IMR-90 (cell line): ENCODE measurements at places on chromosomes 7 and 10. TPM values are rescaled to one million over a fixed set of nuclear protein-coding genes. Genes with fewer than 3 reads are reported as not detected.

GRCh38 chr10:80453842-80454512, at the start of gene TSPAN14:
Gene TSPAN14, plus strand, starts transcription at chr10:80454310. Its CDS starts 34,924 bp downstream, at chr10:80489234.
- DNase-seq = peak; percentile 79

DNA sequence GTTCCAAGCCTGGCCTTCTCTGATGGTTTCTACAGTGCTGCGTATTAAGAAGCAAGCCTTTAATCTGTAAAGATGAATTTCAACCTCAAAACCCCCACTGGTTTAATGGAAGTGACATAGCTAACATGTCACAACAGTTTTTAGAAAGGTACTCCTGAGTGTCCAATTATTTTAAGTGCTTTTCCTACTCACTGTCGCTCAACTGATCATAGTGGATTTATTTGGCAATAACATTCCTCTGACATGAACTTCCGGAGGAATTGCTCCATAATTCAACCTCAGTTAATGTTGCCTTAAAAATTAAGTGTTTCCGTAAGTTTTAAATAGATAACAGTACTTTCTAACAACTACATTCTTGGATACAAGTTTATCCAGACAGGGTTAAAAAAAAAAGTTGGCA, 57.5 kb downstream of the AGMO start:
- no peak for DNase-seq

DNA sequence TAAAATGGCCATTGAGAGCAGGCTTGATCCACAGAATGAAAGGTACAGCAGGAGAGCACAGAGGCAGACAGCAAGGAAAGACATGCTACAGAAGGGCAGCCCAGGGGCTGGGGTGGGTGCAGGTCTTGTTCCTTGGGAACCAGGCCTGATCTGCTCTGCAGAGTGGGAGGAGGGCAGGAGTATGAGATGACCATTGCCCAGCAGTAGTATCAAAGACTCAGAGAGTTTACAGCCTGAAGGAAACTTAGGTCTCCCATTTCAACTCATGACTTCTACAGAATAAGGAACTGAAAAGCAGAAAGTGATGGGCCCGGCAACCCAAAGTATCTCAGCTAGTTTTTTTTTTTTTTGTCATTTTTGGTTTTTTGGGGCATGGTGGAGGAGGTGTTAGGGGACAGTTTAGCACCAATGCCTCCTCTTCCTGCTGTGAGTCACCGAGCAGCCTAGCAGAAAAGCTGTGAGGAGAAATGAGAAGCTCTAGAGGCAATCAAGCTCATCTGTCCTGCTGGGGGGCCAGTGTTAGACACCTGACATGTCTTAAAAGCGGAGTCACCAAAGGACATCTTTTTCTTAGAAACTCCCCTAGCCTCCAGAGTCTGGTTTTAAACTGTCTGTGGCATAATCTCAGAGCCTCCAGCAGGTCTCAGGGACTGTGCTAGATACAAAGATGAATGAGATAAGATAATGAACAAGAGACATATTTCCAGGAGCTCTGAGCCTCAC, 34.3 kb upstream of the HERPUD2 start:
- no peak for DNase-seq

DNA sequence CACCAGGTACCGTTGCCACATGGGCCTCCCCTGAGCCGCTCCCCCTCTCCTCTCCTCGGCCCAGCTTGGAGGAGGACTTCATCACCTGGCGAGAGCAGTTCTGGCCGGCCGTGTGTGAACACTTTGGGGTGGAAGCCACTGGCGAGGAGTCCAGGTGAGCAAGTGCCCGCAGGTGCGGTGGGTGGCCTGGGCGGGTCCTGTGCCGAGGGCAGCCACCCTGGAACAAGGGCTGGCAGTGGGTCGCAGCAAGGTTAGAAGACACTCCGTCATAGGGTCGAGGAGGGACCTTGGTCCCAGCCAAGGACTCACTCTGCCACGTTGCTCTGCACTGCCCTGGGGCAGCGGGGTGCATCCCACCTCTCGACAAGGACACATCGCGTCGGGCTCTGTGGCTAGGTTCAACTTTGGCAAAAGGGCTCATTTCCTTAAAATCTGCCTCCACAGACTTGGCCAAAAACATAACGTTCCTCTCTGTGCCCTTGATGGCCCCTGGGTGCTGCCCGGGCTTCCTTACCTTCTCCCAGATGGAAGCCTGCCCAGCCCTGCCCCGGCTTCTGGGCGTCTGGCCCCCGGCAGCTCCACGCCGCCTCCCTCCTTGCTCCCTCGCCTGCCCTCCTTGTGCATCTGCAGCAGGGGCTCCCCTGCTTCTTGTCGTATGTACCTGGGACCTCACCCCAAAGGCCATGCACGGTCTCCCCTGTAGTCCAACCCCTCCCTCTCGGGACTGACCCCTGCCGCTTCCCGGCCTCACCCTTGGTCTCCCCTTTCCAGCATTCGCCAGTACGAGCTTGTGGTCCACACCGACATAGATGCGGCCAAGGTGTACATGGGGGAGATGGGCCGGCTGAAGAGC, 12.7 kb downstream of the TMEM120A start:
- DNase-seq = no peak

DNA sequence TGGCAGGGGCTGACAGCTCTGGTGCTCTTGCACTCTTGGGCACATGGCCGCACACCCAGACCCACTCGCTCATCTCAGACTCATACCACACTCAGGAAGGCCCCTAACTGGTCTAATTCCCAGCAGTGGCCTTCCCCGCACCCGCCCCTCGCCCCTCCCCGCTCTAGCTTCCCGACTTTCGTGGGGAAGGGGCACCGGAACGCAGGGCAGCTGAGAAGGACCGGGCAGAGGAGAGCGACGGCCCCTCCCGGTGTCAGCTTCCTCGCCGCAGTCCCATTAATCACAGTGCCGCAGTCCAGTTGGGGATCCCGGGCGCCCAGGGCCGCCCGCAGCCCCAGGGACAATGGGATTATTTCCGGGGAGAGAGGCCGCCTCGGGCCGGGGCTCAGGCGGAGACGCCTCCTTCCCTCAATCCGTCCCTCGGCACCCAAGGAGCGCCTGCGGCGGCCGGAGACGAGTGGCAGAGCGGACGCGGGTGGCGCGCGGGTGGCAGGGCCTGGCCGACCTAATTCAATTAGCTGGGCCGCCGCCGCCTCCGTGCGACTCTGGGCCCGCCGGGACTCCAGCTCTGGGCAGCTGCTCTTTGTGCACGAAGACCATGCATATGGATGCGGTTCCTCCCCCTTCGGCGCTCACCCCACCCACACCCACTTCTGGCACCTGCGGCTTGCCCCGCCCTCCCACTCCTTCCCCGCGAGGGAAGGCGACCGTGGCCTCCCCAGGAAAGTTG, 7.8 kb upstream of the TLX1 start:
- no peak for DNase-seq

DNA sequence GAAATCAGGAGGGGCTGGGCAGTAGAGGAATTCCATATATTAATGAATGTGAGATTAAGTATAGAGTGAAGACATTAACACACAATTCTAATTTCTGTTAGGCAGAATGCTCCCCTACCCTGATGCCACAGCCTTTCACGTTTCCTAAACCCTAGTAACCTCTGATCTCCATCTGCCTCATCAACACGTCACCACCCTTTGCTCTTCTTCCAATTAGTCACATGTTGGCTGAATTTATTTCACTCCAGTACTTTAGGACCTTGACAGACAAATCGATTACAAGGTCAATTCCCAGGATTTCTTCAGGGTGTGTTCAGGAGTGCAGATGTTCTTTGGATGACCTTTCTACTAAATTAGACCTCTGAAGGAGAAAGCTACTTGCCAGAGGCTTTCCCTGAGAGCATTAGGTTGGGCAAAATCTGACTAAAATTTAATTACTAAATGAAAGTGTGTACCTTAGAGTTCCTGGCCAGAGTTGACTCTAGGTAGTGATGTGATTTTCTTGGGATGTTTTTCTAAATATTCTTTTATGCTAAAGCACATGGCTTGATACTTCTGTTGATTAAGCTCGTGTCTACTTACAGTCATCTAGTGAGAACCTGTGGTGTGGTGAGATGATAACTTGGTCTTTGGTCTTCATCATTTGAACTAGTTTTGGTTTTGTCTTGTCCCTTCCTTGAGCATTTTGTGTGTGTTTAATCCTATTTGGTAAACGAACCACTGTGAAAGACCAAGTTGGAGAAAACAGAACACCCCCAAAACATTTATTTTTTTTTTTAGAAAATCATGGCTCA, 12.7 kb downstream of the AGR2 start:
- DNase-seq = no peak

- DNase-seq = peak; percentile 58
Observed at GRCh38 chr7:150937848-150938561, 40.1 kb downstream of the KCNH2 start.

- DNase-seq = no peak
Observed at GRCh38 chr7:118836933-118837332, 612.4 kb downstream of the ANKRD7 start.

GRCh38 chr7:128395748-128396147, 14.0 kb downstream of the IMPDH1 start:
- no peak for DNase-seq

GRCh38 chr7:71925663-71926062, 486.5 kb downstream of the CALN1 start:
- no peak for DNase-seq

DNA sequence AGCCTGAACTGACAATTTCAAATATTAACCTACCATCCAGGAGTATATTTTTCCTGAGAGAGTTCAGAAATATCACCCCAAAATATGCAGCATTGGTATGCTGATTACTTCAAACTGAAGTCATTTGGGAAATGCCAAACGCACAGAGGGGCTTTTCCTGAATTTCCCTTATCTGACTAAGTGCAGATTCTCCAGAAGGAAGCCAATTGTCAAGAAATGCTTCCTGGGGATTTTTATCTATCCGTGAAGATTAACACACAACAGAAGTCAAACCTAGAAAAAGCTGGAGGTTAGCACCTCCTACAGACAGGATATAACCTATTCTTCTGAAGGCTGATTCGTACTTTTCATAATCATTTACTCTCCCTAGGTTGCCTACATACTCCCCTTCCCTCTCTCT, 91.0 kb downstream of the AKR1D1 start:
- DNase-seq = no peak

GRCh38 chr10:132802694-132803320, 16.9 kb upstream of the NKX6-2 start:
- DNase-seq = no peak

DNA sequence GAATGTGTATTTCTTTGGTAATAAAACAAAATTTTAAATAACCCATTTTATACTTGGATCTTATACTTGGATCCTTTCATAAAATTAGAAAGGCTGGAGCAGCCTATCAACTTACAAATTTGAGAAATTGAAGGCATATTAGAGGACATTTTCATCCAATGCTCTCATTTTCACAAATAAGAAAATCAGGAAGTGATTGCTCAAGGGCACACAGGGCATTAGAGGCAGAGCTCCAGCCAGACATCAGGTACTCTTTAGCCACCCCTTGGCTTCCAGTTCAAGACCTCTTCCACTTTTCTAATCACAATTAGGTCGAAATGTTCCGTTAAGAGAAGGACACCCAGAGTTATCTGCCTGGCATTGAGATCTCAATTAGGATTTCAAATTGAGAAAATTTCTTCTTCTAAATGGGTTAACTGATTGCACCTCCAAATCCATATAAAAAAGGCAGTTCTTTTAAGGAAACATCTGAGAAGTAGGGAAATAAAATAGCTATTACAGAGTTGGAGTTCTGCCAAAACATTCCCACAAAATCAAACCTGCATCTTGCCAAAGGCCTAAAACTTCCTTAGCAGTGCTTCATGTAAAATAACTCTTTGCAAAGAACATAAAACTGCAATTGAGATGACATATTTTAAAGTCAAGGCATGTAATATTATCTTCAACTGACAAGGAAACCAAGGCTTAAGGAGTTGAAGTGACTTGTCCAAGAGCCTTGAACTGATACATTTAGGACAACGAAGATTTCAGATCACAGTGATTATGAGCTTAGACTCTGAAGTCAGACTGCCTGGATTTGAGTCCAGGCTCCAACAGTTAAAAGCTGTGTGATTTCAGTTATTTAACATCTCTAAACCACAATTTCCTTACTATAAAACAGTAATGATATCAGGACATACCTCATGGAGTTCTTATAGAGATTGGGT, 2.4 kb downstream of the ACTA2 start:
- DNase-seq = no peak

- no peak for DNase-seq
Observed at GRCh38 chr7:101362334-101363195, at the start of gene COL26A1. Gene COL26A1, plus strand, starts transcription at chr7:101362875. Its CDS starts 158 bp downstream, at chr7:101363033.

DNA sequence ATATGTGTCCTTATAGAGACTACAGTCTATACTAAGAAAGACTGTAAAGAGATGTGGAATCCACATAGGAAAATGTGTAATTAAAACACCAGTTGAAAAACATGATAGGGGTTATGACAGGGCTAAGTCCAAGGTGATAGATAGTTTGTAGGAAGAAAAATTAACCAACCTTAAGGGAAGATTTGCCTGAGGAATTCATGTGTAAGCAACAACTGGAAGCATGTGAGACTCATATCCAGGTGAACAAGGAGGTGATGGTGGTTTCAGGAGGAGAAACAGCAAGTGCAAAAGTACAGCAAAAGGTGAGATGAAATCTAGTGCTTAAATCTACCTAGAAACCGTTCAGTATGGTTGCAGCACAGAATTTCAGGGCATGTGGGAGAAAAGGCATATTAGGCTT, 216.7 kb upstream of the ETV1 start:
- no peak for DNase-seq

DNA sequence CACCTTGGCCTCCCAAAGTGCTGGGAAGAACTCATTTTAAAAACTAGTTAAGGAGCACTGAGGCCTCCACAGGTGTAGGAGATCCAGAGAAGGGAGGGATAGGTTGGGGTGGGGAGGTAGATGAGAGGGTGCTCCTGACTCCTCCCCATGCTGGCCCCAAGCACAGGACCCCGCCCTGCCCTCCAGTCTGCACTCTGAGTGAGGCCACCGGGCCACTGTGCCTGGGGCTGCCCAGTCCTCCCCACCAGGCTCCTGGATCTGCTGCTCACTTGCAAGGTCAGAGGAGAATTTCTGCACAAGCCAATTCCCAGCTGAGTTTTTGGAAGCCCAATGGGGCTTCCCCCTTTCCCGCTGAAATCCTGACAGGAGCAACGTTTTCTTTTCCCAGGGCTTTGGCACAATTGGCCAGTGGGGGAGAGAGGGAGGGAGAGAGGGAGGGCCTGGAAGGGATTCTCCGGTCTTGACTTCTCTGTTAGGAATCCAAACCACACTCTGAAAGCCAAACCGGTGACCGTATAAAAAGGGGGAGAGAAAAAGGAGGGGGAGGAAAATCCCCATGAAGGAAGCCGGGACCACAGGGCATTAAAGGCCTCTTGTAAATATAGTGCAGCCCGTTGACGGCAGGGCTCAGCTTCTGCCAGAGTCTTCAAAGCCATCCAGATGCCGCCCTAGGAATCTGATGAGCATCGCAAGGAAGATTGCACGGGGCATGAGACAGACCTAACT, 116.2 kb downstream of the SH3PXD2A start:
- peak; percentile 98 for DNase-seq

DNA sequence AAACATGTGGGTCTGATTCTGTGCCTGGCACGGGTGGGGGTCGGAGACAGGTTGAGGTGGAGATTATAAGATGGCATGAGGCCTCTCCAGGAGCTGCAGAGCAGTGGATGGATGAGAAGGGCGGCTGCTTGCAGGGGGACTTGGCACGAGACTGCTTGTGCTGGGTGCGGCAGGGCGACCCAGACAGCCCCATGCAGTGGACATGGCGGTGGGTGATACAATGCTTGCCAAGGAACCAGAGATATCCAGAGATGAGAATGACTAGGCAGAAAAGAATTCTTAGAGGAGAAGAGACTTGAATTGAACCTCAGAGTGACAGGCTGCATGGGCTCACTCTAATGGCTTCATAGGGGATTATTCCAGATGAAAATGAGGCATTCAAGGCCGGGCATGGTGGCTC, 145.4 kb downstream of the NEURL1 start:
- DNase-seq = peak; percentile 38

The TRIM50 gene
- not detected in 2 replicates for total RNA-seq

The KIAA1217 gene
- 3.1 and 3.4 TPM in 2 replicates for total RNA-seq

The WNT8B gene
- not detected in 2 replicates for total RNA-seq

The ARHGAP12 gene
- 28.5 and 42.2 TPM in 2 replicates for total RNA-seq
